ENCODE measurements at places on chromosomes 5 and 9. TPM values are rescaled to one million over a fixed set of nuclear protein-coding genes. Genes with fewer than 3 reads are reported as not detected.

CBY3 gene
- total RNA-seq = not detected

IFNK gene
- total RNA-seq = not detected

PDE8B gene
- 0.26 TPM for total RNA-seq

PITX1 gene
- 3.1 TPM for total RNA-seq

PARP8 gene
- total RNA-seq = 24.6 TPM

PCDHB4 gene
- 0.50 TPM for total RNA-seq

HRCT1 gene
- 1.2 TPM for total RNA-seq

MLANA gene
- total RNA-seq = not detected

FAM221B gene
- total RNA-seq = not detected

PKD2L2 gene
- total RNA-seq = 0.26 TPM

IL9 gene
- total RNA-seq = not detected

SHOC1 gene
- under 0.01 TPM for total RNA-seq

SPINK7 gene
- not detected for total RNA-seq

MIGA2 gene
- 23.3 TPM for total RNA-seq

HMGXB3 gene
- total RNA-seq = 25.9 TPM

CDKN2B-AS1 gene
- 7.6 TPM for total RNA-seq

SAPCD2 gene
- 0.26 TPM for total RNA-seq

PHF24 gene
- 0.17 TPM for total RNA-seq

IQGAP2 gene
- total RNA-seq = 7.9 TPM

FAM120A gene
- total RNA-seq = 136 TPM

SIT1 gene
- not detected for total RNA-seq

OR1J4 gene
- total RNA-seq = not detected

KIAA0825 gene
- 3.6 TPM for total RNA-seq

AMACR gene
- total RNA-seq = 7.6 TPM

CDKN2B gene
- 44.9 TPM for total RNA-seq
